ENCODE measurements at places on chromosomes 1 and 21. TPM values are rescaled to one million over a fixed set of nuclear protein-coding genes. Genes with fewer than 3 reads are reported as not detected.

DNA sequence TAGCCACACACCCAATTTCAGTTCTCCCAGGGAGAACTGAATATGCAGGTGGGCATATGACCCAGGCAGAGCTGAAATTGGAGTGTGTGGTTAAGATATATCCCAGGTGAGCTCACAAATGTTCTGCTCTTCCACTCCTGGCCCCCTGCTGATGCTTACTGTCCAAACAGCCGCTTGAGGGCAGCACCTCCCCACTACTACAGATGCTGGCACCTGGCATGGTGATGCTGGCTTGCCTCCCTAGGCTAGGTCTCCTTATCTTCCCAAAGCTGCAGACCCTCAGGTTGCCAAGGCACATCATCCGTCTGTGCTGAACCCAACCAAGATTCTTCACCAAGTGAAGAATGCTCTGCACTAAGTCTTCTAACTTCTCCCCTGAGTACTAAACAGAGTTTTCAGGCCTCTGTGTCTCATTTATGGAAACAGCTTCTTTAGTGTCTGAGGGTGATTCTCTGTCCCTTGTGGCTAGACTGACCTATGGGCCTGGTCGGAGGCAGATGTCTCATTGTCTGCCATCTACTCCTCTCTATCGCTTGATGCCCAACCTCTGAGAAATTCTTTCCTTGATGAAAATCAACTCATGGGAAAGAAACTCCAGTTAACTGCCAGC lies 27.2 kb downstream of the XCL1 start:
- DNase-seq, result peak; percentile 84

DNA sequence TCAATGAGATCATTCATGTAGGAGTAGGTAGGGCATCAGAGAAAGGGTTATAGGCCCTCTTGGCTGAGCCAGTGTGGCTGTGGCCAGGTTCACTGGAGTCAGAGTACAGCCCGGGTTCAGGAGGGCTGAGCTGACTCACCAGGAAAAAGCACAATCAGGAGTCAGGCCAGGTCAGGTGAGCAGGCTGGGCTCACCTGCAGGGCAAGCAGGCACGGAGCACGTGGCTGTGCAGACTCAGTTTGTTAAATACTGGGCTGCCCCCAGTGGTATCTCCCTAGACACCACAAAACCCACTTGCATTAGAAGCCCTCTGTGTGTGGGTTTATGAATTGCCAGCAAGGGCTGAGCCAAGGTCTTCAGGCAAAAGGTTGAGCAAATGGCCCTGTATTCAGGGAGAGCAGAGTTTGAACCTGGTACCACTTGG lies 122.1 kb upstream of the SERBP1 start:
- no peak for DNase-seq

DNA sequence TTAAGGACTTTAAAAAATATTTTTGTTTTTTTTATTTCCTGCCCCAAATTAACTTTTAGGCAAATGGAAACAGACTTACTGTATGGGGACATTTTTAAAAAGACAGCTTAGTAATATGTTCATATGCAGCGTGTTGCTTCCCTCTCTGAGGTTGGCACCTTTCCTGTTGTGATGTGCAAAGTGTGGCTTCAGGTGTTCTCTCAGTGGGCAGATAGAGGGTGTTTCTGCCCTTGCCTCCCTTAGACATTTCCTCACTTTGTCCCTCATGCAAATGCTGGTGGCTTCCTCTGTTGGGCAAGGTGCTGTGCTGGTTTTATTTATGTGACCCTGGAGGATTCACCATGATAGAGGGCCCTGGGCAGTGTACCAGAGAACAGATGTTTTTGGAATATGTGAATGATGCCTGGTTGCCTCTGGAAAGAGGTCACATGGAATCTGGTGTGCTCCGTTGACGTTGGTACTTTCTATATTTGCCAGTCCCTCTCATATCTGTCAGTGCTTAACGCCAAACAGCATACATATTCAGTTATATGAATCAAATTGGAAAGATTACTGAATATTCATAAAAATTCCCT lies 123.5 kb downstream of the PATJ start:
- no peak for DNase-seq

SLC44A3 gene
- total RNA-seq, result 2.7 TPM

DNA sequence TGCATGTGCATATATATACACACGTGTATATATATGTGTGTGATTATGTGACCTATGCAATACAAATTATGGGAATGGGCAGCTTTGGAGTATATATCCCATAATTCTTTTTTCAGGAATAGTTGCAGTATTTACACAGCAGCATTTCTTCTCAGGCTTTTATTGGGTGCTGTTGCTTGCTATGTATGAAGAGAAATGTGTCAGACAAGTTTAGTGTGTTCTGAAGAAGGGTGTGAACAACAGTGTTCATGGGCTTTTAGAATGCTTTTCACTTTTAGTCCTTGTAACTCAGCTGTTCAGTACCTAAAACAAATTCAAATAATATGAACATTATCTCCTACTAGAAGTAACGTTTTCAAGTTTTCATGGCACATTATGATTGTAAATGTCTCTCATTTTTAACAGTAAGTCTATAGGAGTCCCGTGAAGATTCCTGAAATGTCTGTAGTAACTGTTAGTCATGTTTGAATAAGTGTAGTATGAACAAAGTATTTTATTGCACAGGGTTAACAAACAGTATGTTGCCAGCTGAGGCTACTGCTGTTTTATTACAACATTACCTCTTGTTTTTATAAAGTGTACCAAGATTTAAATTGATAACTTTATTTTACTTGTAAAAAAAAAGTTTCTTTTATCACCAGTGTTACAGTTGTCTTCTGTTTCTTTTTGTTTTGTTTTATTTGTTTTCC lies 42.5 kb downstream of the TMED5 start:
- no peak for DNase-seq

DNA sequence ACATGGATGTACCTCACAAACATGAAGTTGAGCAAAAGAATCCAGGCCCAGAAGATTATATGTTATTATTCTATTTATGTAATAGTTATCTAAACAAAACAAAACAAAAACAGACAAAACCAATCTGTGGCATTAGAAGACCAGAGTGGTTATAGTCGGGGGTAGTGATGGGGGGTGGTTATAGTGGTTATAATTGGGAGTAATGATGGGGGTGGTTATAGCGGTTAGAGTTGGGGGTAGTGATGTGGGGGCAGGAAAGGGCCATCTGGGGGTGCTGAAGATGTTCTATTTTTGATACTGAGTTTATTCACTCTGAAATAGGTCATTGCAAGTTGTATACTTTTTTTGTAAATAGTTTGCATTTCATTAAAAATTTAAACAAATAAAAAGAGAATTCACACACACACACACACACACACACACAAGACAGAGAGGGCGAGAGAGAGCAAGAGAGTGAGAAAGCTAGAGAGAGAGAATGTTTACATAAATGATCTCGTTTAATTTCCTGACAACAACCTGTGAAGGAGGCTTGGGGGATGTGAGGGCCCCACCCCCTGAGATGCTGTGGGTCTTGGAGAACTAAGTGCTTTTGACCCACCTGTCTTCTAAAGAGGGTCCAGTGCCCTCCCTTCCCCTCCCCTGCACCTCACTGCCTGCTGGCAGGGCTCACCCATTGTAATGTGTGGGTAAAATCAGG lies 37.4 kb downstream of the RHOU start:
- no peak for DNase-seq

DNA sequence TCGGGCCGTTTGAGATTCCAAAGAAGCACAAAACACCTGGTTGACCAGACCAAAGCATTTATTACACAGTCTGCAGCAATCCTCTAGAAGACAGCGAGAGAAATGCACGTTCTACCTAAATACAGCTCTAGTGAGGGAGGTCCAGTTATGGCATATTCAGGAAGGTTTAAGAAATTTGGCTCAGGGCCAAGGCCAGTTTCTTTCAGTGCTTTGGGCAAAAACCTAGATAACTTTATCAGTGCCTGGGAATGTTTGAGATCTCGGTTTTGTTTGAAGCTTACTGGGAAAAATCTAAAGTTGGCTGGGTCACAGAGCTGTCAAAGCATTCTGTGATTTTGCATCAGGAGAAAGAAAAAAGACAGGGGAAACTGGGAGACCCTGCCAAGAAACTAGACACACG lies 514.0 kb upstream of the TMPRSS15 start:
- DNase-seq, result no peak
